Caco-2 (cell line): ENCODE measurements at places on chromosomes 3 and 15.

DNA sequence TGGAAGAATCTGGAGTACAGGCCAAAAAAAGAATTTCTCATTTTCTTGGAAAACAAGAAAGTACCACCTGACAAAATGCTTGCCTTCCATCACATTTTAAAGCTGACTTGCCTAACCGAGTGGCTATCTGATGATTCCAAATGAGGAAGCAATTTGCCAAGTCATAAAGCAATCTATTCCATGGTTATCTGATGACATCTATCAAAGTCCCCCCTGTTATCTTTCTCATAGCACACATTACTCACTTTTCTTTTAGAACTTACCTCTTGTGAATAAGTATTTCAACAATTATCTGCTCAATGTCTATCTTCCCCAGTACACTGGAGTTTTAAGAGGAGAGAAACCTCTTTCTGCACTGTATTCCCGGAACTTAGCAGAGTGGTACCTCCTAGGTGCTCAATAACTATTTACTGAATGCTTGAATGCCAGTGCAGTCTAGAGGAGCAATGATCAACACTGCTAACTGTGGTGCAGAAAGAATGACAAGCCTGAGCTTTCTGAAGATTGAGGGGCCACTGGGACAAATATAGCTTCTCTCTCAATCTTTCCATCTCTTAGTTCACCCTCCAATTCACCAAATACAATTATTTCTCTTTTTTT, 186.3 kb upstream of the ATP11B start:
- no peak overlapping the region for H3K27ac ChIP-seq
- H3K36me3 ChIP-seq = no peaks in the 10 kb centered on the region
- H3K4me3 ChIP-seq = no peak overlapping the region
- H3K4me1 ChIP-seq = peaks cover 22% of the 10 kb centered on the region
- DNase-seq = no peak
- no peaks in the 10 kb centered on the region for H3K27me3 ChIP-seq

DNA sequence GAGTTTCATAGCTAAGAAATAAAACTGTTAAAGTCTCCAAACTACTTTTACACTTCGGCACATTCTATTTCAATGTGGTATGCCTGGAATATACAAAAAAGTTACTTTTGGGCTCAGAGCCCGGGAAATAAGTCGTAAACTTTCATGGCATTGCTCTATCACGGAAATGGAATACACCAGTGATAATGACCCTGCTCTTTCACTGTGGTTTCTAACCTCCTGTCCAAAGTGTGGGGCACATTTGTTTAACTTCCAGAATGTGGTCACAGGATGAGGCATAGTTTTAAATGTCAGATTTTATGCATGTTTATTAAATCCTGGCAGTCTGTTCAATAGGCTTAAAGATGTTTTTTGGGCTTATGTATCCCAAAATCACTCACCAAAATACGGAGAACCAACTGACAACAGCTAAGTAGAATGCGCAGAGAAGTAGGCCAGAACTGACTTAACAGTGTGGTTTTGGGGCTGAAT, 5.1 kb downstream of the CXCR6 start:
- H3K36me3 ChIP-seq = peaks cover 2% of the 10 kb centered on the region
- H3K4me1 ChIP-seq = no peaks in the 10 kb centered on the region
- no peak overlapping the region for H3K27ac ChIP-seq
- no peak for DNase-seq

GRCh38 chr3:81581966-81582599, 179.4 kb downstream of the GBE1 start:
- no peaks in the 10 kb centered on the region for H3K36me3 ChIP-seq
- DNase-seq = peak; percentile 51
- H3K4me3 ChIP-seq = no peak overlapping the region
- no peaks in the 10 kb centered on the region for H3K27me3 ChIP-seq

GRCh38 chr15:39084674-39085530, 496.0 kb upstream of the THBS1 start:
- no peak overlapping the region for H3K27ac ChIP-seq
- DNase-seq = no peak
- H3K4me3 ChIP-seq = no peak overlapping the region
- no peaks in the 10 kb centered on the region for H3K36me3 ChIP-seq
- H3K27me3 ChIP-seq = no peaks in the 10 kb centered on the region
